ENCODE measurements at places on chromosomes 2 and 18.

GRCh38 chr2:30677861-30678385 is 129.3 kb downstream of the CAPN13 start:
- DNase-seq = no peak

- DNase-seq = peak; percentile 35
Measured at GRCh38 chr2:73070643-73071359, 711 bp downstream of the SFXN5 start.

DNA sequence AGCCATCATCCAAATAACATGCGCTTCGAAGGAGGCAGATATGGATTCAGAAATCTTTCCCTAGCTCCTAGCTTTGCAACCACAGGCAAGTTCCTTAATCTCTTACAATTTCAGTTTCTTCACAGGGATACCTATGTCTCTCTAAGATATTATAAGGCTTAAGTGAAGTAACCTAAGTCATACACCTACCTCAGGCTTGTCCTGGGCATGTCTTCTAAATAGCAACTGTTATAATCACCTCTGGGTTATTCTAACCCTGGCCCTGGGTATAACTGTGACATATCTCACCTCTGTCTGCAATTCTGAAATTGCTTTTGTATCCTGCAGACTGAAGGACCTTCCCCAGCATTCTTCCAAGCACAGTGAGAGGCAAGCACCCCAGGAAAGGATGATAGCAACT is 8.3 kb upstream of the TBC1D8 start:
- no peak for DNase-seq

GRCh38 chr2:148939271-148939670 is 64.2 kb downstream of the KIF5C start:
- DNase-seq = no peak

DNA sequence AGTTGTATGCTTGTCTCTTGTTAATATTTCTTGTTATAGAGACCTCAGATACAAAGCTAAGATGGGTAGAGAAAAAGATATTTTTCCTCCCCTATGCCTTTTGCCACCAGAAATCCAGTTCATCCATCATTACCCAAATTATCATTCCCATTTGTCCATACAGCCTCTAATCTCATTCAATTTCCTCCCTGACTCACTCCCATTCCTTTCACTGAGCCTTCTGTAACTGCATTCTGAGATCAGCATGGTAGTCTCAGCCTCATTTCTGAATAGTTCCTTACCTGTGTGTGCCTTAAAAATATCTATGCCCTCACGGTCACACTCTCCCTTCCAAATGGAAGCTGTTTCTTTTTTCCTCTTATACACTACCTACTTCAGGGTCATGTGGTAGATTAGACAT is 15.7 kb upstream of the PIK3C3 start:
- DNase-seq = no peak

- no peak for DNase-seq
Measured at GRCh38 chr2:118971245-118972122, 29.5 kb downstream of the MARCO start.

- peak; percentile 69 for DNase-seq
Measured at GRCh38 chr18:34729740-34730355, 19.8 kb downstream of the DTNA start.

- peak; percentile 35 for DNase-seq
Measured at GRCh38 chr2:196759378-196759706, 40.1 kb downstream of the GTF3C3 start.

DNA sequence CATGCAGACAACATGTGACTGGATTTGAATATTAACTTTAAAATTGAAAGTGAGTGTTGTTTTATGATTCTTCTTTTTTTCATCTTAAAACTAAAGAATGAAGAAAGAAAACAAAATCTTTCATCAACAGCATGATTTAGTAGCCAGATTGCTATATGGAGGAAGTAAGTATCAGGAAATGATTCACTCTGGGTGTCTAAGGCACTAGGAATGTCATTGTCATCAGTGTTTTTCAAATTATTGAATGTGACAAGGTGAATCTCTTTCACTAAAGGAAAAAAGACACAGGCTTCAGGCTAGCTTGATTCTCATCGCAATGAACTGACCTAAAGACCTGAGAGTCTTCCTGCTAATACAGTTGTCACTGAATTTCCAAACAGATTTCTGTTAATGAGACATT is 430.1 kb downstream of the FBXO15 start:
- DNase-seq = no peak

- no peak for DNase-seq
Measured at GRCh38 chr2:15720561-15721307, 129.1 kb downstream of the DDX1 start.

DNA sequence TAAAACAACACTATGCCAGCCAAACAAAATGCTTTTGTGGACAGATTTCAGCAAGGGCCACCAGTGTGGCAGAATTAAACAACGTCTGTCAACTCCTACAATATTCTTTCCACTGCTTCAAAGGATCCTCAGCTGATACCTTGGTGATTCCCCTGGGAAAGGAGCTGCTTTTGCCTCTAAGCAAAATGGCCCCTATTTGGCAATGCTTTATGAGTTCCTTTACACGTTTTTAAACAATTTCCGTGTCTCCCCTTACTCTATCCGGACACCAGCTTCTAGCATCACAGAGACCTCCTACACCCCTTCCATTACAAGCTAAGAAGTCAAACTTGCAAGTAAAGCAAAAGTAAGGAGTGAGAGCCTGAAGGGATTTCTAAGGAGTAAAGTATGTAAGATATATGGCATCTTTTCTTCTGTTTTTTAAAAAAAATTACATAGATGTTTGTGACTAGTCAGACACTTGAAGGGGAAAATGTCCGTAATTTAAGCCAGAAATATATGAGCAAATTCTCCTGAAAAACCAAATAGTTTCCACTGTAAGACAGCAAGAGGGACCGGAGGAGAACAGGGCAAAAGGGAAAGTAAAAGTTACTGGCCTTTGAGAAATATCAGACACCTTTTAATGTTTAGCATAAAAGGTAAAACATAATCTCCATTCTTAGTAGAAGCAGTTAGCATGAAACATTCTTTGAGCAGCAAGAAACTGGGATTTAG is 1.9 kb downstream of the SOS1 start:
- peak; percentile 18 for DNase-seq

DNA sequence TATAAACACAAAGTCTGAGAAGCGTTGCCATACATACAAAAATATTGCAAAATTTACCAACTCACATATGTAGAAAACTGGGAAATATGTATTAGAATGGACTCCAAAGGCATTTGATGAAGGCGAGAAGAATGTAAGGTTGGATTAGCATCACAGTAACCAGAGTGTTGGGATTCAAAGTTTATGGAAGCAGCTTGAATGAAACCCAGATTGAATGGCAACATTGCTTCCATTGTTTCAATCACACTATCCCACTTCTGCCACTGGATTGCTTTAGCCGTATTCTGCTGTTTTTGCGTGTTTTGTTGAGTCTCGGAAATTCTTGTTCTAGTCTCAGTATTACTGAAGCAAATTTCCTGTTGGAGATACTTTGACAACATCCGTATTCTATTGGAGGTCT is 609.0 kb upstream of the LRATD1 start:
- DNase-seq = no peak

GRCh38 chr2:60498816-60499429 is 54.5 kb downstream of the BCL11A start:
- DNase-seq = no peak

- DNase-seq = peak; percentile 51
Measured at GRCh38 chr2:120675460-120676130, 60.1 kb upstream of the GLI2 start.

DNA sequence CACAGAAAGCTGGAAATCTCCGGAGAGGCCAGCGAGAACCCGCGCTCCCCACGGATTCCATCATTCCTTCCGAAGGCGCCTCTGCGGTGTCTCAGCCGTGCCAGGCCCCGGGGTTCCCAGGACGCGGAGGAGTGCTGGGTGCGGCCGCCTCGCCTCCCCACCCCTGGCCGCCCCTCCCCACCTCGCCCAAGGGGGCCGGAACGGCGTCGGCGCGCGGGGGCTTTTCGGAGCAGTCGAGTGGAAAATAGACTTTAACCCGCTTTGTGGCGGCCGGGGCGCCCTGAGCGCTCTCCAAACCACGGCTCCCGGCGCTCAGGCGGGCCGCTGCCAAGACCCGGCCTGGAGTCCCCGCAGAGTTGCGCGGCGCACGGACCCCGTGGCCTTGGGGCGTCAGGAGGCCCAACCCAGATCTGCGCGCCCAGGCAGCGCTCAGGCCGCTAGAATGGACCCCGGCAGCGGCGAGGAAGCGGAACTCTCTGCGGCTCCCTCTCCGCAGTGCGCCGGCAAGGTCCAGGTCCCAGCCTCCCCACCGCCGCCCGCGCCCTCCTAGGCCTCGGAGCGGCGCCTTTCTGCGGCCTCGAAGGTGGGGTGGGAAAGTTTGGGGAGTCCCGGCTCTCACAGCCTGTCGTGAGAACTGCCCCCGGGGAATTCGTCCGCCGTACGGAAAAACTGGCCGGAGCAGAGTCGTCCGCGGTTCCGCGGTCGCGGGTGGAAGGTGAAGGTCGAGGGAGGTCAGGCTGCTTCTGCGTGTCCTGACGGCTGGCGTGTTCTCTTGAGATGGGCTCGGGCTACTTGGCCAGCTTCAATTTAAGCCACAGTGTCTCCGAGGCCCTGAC is 1.2 kb upstream of the EMX1 start:
- DNase-seq = peak; percentile 35

DNA sequence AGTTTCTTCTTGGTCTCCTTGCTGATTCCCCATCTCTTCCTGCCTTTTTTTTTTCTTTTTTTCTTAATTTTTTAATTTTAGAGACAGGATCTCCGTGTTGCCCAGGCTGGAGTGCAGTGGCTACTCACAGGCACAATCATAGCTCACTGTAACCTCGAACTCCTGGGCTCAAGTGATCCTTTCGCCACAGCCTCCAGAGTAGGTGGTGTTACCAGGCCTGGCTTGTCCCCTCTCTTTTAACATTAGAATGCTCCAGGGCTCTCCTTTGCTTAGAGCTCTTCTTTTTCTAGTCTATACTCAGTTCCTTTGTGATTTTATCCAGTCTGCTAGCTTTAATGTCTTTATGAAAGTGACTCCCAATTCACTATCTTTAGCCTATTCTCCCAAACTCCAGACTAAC is 89.2 kb downstream of the ARHGEF33 start:
- DNase-seq = no peak

DNA sequence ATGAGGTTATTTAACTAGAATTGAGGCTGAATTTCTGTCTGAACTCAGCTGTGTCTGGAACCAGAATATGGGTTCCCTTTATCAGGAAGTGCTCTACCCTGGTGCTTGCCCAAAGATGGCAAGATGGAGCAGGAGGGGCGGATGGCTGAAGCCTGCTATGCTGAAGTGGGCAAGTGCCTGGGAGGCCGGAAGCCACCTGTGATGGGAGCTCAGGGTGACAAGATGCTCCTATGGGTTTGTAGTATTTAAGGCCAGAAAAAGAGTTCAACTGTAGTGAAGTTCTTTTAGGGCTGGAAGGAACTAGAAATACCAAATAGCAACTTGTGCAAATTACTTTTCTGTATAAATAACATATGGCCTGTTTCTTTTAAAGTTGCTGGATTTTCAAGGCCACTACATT is 808.9 kb upstream of the RAB6C start:
- no peak for DNase-seq

GRCh38 chr18:61544178-61544577 is 210.9 kb downstream of the CDH20 start:
- DNase-seq = no peak

- DNase-seq = no peak
Measured at GRCh38 chr2:28408764-28409599, 16.3 kb downstream of the FOSL2 start.

DNA sequence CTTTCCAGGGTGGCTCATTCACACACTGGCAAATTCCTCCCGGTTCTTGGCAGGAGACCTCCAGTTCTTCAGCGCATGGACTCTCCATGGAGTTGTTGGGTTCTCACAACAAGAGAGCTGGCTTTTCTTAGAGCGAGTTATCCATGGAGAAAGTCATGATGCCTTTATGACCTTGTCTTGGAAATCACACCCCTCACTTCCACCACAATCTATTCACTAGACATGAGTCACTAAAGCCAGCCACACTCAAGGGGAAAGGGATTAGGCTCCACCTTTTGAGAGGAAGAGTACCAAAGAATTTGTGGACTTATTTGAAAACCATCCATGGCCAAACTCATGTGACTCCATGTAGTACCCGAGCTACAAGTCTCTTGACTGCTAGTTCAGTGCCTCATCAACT is 160.5 kb downstream of the SETBP1 start:
- no peak for DNase-seq

DNA sequence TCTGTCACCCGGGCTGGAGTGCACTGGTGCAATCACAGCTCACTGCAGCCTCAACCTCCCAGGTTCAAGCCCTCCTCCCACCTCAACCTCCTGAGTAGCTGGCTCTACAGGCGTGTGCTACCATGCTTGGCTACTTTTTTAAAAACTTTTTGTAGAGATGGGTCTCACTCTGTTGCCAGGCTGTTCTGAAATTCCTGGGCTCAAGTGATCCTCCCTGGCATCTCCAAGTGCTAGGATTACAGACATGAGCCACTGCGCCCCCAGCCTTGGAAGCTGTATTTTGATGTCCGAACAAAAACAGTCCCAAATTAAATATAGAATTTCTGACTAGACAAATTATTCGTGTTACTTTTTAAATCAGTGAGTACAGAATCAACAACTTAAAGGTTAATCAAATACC is 97.4 kb downstream of the ZNF516 start:
- no peak for DNase-seq

DNA sequence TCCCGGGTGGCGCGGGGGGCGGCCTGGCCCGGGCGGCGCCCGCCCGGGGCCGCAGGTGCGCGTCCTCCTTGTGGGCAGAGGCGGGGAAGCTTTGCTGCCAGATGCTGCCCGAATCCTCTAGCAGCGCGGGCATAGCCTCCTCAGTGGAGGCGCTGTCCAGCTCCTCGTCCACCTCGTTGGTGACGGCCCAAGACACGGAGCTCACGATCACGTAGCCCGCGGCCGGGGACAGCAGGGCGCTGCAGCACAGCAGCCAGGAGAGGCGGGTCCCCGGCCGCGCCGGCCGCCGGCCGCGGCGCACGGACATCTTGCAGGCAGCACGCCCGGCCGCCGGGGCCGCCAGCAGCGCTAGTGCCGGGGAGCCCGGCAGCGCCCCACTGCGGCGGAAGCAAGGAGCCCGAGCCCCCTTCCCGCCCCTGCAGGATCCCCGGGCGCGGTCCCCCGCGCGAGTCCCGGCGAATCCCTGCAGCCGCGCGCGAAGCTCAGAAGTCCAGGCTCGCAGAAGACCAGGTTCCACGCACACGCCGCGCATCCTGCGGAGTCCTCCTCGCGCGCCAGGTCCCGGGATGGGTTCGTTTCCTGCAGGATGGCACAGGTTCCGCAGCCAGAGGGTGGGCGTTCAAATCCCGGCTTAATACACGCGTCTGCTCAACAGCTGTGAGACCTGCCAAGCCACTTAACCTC is at the start of gene CREG2:
Gene CREG2, minus strand, starts transcription at position 353 of the 684 bp plus-strand sequence. Its CDS starts 46 bp downstream, at position 307.
- peak; percentile 53 for DNase-seq

- peak; percentile 48 for DNase-seq
Measured at GRCh38 chr2:201403880-201404279, 46.7 kb upstream of the FLACC1 start.
